NCI-H774 (cell line): ENCODE measurements at places on chromosomes 4 and X.

- no peak for DNase-seq
These were observed 1910.0 kb upstream of the TENM3 start for GRCh38 chr4:180333162-180333561.

- no peak for DNase-seq
These were observed 810.4 kb downstream of the TRIML1 start for GRCh38 chr4:188949596-188949995.

GRCh38 chr4:34767407-34767806, 1476.9 kb downstream of the ARAP2 start:
- no peak for DNase-seq

DNA sequence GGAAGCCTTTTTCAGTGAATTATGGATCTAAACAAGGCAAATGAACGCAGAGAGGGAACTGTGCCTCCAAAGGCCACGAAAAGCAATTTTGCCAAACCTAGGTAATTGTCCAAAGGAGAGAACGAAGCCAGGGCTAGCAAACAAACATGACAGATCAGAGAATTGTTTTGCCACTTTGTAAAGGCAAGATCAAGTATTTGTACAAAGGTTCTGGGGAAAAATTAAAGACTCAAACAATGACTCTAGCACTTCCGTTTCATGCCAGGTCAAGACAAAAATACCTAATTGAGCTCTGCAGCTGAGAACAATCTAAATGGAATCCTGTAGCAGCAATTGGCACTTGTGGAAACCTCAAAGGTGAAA, 8.5 kb downstream of the RBM47 start:
- DNase-seq: no peak

DNA sequence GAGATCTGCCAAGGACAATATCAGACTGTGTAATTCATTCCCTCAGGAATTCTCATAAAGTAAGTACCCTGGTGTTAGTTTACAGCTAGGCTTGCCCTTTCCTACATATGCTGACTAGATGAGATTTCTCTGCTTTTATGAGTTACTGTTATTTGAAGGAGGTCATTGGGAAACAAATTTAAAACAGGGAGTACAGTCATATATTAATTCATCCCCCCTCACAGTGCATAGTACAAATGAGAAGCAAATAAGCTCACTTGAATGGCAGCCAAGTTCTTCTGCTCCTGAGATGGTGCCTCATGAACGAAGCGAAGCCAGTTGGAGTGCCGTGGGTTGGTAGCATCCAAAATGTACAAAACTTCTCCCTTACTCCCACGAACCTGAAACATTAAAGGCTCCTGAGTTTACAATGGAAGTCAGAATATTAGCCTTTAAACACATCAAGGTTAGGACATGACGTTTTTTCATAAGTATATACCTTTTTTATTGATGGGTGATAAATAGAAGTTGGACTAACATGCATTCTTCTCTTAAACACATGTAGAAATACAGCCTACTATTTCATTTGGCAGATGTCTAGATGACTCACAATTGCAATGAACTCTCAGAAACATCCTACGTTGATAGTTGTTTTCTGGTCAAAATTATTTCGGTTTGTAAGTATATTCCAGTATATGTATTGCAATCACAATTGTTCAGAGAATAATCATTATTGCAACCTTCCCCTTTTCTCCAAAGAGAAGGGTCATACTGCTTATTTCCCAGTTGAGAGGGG, 69.2 kb downstream of the PRDM5 start:
- DNase-seq: no peak

- no peak for DNase-seq
These were observed 60.8 kb downstream of the NPY1R start for GRCh38 chr4:163271555-163272127.

DNA sequence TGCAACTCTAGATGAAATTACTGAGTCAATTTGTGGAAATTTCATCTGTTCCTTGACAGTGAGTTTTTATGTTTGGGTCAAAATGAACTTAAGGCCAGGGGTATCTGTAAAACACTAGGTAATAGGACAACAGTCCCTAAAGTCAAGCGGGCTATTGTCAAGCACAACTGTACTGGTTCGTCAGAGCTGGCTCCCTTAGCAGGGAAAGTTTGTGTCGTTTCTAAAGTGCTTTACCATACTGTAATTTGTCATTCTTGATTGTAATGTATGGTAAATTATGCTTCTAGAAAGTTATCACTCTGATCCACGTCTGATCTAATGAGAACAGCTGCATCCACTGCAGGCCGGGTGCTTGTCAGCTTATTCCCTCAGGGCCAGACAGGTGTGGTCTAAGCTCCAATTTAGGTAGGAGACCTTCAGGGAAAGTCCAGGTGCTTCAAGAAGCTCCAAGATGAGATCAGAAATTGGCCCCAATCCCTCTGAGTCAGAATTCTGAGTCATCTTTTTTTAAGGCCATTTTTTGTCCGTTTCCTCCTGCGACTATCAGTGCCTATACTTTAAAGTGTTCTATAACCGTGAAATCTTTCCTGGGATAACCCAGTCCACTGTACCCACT, 92.2 kb downstream of the PALLD start:
- DNase-seq: no peak

GRCh38 chr4:155929833-155930232, 23.8 kb downstream of the CTSO start:
- no peak for DNase-seq

GRCh38 chr4:16205298-16206164, 20.7 kb downstream of the TAPT1 start:
- DNase-seq: no peak
